ENCODE measurements at places on chromosomes 12 and 14. TPM values are rescaled to one million over a fixed set of nuclear protein-coding genes. Genes with fewer than 3 reads are reported as not detected.

DNA sequence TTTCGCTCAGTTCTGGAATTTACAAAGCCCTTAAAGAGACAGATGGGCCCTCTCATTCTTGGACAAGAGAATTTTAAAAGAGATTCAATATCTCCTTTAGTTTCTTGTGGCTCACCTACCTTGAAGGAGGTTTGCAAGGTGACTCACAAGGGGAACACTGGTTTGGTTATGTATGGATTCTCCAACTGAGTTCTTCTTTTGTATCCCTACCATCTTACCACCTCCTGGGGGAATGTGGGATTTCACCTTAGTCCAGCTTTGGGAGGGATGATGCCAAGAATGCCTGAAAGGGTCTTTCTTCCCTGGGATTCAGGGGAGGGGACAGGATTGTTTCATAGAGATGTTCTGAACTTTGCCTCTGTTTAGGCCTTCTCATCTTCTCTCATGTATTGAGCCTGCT lies 3.7 kb downstream of the PPP4R4 start:
- DNase-seq = no peak

Gene SRRM4
- total RNA-seq = 1.1 TPM

DNA sequence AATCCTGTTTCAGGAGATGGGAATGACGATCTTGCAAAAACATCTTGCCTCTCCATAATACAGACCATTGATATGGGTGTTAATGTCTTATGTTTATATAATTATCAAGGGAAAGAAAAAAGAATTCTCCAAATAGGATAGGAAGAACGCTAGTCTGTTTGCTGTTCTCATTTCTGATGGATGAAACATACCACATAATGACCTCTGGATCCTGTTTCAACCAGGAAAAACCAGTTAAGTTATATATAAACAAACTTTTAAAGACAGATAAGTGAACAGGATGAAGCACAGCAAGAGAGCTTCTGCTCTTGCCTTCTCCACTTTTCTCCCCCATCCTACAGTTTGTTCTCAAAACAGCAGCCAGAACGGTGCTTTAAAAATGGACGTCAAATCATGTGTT lies 27.8 kb downstream of the COQ6 start:
- DNase-seq = no peak

Gene SPTB
- total RNA-seq = 2.3 TPM

GRCh38 chr12:108099073-108099472 lies 30.0 kb upstream of the WSCD2 start:
- no peak for DNase-seq

DNA sequence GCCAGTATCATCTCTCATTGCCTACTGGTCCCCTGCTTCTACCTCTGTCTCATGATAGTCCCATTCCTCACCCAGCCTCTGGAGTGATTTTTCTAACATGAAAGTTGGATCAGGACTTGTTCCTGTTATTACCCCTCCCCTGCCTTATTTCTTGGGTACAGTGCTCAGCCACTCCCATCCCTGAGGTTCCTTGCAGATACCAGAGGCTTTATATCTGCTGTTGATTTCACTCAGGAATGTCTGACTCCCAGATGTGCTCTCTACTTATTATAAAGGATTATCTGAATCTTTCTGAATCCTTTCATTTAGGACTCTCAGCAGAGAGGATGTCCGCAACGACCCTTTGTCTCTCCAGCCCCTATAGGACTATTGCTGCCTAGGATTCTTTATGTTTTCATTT lies 111.2 kb downstream of the LRRK2 start:
- DNase-seq = no peak

Gene SCN8A
- total RNA-seq = 15.2 TPM

GRCh38 chr12:130286041-130286440 lies 51.6 kb upstream of the PIWIL1 start:
- peak; percentile 62 for DNase-seq

DNA sequence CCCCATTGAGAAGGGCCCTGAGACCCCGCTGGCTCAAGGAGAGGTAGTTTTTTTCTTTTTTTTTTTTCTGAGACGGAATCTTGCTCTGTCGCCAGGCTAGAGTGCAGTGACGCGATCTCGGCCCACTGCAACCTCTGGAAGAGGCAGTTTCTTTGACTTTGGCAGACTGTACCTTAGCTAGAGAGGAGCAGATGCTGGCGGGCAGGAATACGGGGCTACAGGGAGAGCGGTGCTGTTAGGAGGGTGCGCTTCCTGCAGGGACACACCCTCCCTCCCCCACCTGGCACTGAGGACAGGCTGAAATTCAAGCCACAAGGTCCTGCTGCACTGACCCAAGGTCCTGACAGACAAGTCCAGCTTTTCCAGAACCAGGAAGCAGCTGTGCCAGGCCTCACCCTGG lies 32.2 kb upstream of the NUDT14 start:
- DNase-seq = no peak

GRCh38 chr12:2318286-2318685 lies 265.5 kb downstream of the CACNA1C start:
- no peak for DNase-seq

DNA sequence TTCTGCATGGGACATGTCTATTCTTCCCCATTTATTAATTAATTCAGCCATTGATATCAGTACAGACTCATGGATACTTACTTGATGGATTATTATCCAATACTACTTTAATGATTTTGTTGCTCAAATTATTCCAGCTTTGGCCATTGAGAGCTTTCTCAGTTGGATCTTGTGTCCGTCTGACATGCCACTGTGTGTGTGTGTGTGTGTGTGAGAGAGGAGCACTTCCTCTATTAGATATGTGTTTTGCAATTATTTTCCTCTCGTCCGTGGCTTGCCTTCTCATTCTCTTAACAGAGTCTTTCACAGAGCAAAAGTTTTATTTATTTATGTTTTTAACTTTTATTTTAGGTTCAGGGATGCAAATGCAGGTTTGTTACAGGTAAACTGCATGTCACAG lies 194.2 kb downstream of the ADGRD1 start:
- no peak for DNase-seq

DNA sequence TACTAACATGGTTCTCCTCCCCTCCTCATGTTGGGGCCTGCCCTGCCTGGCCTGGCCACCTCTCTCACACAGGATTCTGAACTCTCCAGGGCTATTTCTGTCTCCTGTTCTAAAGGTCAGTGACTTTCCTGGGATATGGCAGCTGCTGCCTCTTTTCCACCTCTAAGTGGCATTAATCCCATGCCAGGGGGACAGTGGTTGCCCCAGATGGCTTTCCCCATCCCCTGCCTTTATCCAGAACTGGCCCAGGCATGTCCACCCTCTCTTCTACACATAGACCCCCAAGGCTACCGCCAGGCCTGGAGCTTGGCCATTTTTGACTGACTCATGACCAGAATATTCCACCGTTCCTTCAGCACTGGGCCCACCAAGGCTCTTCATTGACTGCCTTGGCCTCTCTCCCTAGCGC lies 90.4 kb downstream of the IRF2BPL start:
- DNase-seq = no peak

DNA sequence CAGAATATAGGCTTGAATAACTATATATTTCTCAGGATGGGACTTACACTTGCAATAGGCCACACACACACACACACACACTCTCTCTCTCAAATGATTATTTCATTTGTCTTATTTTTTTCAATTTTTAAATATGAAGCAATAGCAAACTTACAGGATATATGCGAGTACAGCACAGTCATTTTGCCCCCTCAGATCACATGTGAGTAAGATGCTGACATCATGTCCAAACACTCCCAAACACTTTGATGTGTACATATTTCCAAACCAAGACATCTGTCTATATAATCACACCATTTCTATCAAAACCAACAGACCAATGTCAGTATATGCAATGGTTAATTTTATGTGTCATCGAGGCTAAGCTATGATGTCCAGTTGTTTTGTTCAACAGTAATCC lies 1535.9 kb upstream of the FLRT2 start:
- no peak for DNase-seq

Gene GPRC5D
- not detected for total RNA-seq

DNA sequence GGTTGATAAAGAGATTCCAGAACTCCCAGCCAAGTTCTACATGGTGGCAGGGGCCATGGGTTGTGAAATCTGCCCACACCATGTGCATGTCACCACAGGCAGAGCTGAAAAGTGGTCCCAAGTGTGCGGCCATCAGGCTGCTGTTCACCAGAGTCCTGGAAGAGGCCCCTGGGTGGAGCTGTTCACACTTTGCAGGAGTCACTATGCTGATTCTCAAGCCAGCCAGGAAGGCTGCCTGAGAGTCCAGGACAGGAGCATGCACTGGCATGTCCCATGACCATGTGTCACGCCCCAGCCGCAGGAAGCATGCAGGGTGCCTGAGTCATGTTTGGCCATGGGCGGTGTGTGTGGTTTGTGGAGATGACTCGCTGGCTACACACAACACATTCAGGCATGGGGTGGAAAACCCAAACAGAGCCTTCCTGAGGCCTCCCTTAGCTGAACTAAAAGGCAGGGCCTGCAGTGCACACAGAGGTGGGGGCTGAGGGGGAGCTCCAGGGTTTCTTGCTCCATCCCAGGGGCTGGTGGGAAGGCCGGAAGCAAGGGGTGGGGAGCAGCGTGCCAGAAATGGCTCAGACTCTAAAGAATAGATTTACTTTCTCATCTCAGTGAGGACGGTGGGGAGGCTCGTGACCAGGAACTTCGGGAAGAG lies 19.4 kb downstream of the ABCB9 start:
- DNase-seq = no peak

GRCh38 chr14:90796329-90796728 lies 19.9 kb downstream of the TTC7B start:
- no peak for DNase-seq

GRCh38 chr12:65532764-65533163 lies 254.3 kb downstream of the MSRB3 start:
- no peak for DNase-seq

DNA sequence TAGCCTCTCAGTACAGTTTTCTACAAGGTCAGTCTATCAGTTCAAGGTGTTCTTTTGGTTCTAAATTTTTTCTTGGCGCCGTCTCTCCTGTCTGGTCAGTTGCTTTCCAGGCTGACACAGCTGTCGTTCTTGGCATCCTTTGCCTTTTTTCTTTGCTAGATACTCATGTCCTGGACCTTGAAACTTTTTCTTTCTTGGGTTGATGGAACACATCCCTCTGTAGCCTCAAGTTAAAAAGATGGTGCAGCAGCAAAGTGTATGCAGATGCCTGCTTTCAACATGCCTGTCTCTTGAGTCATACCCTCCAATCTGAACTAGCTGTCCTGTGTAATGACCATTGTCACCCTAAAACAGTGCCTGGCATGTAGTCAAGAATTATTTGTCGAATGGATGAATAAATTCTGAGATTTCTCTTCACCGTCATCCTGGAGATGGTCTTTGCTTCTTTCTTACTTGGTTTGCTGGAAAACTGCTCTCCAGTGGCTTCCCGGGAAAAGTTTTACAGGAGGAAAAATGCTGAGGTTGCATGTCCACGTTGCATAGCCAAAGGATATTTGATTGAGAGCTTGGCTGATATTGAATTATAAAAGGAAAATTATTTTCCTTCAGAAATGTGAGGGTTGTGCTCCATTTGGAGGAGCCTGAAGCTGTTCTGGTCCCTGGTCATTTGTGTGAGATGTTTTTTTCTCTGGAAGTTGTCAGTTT lies 4.6 kb downstream of the NYNRIN start:
- DNase-seq = no peak

Gene ACVR1B
- 15.6 TPM for total RNA-seq

Gene ASIC1
- total RNA-seq = 3.9 TPM

GRCh38 chr12:104723895-104724294 lies 234.2 kb downstream of the SLC41A2 start:
- no peak for DNase-seq

GRCh38 chr14:75831952-75832351 lies 149.8 kb downstream of the TGFB3 start:
- DNase-seq = no peak

GRCh38 chr14:97077253-97077653 lies 280.1 kb downstream of the VRK1 start:
- no peak for DNase-seq

GRCh38 chr14:101575581-101575980 lies 14.3 kb downstream of the DIO3 start:
- no peak for DNase-seq

Gene C12orf50
- total RNA-seq = 0.17 TPM

- DNase-seq = no peak
These were observed 23.1 kb downstream of the EEA1 start for GRCh38 chr12:92905811-92906554.

Gene HSPB8
- 3.0 TPM for total RNA-seq

DNA sequence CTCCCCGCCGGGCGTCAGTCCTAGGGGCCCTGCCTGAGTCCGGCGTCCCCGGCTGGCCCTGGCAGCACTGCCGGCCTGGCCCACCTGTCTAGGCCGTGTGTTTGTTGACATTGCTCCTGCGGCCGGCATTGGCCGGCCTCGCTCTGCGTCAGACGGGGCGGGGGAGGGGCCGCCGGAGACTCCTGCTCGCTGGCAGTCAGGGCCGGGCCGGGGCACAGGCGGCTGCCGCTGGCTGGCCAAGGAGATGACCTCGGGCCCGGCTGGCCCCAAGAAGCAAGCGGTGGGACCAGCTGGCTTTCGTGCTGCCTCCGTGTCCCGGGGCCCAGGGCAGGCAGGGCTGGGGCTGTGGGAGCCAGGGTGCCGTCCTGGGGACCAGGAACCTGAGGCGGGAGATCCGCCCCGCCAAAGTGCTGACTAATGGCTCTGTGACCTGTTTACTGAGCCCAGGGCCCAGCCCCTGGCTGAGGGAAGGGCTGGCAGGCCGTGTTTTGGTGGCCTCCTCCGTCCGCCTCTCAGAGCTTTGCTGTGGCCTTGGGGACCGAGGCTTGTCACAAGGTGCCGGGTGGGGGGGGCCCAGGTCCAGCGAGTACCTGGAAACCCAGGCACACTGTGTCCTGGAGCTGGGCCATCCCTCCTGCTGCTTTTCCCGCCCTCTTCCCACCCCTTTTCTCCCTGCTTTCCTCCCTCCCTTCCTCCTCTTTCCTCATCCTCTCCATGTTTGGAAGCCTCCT lies 1.8 kb downstream of the ULK1 start:
- DNase-seq = peak; percentile 96

GRCh38 chr14:20427231-20428009 lies 8.5 kb downstream of the KLHL33 start:
- no peak for DNase-seq

DNA sequence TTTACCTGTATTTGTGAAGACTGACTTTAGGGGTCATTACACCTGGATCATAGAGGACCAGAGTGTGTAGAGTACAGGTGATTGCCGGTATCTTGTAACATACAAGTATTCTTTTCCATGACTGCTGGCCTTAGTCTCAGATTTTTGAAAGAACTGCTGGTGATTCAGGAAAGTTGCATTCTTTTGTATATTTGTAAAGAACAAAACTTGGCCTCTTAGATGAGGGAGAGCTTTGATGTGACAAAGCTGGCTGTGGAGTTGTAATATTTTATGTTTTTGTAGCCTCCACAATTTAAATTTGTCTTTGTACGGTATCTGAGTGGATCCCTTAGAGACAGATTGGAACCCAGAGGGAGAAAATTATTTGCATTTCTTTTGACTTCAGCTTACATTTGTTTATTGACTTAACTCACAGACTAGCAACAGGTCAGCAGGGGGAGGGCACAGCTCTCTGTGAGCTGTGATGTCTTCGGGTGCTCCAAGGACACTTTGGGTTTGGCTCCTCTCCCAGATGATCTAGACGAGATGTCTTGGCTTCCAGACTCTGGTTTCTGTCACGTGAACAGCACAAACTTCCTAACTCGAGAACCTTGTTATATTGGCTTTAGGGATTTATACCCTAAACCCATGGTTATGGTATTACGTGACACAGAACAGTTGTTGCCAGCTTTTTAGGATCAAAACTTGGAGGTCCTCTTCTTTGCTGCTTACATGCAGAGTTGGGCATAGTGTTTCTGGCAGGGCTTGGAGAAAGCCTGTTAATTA lies 65.9 kb downstream of the DAAM1 start:
- DNase-seq = no peak

Data from H9 (cell line).